Airway epithelial cell (primary cell): ENCODE measurements at places on chromosomes 11 and 22. TPM values are rescaled to one million over a fixed set of nuclear protein-coding genes. Genes with fewer than 3 reads are reported as not detected.

Gene OR52K1
- total RNA-seq, result not detected in 2 replicates

Gene NTM
- total RNA-seq, result 6.2 and 10.8 TPM in 2 replicates

Gene ZNF280B
- 0.88 and 1.3 TPM in 2 replicates for total RNA-seq

Gene NDUFS3
- 92.2 and 107 TPM in 2 replicates for total RNA-seq

Gene LRP4
- total RNA-seq, result 5.5 and 7.5 TPM in 2 replicates

Gene CDC45
- total RNA-seq, result 20.4 and 28.6 TPM in 2 replicates

Gene IRAG1
- total RNA-seq, result 0.09 and 0.49 TPM in 2 replicates

Gene CBLIF
- not detected in 2 replicates for total RNA-seq

Gene TRAPPC4
- total RNA-seq, result 102 and 106 TPM in 2 replicates

Gene TMEM191B
- 1.3 TPM in 1 of 2 replicates, not detected in the other for total RNA-seq

Gene KCNK7
- 2.9 and 5.2 TPM in 2 replicates for total RNA-seq

Gene GDPD4
- not detected in 2 replicates for total RNA-seq

Gene CATSPER1
- total RNA-seq, result 0.42 TPM in 1 of 2 replicates, not detected in the other

Gene FAM180B
- total RNA-seq, result not detected in 2 replicates

Gene KRTAP5-2
- total RNA-seq, result not detected in 2 replicates

Gene MPPED2
- not detected in 2 replicates for total RNA-seq

Gene MOGAT2
- not detected in 2 replicates for total RNA-seq

Gene PAMR1
- total RNA-seq, result 3.8 and 4.5 TPM in 2 replicates

Gene ARCN1
- 84.0 and 111 TPM in 2 replicates for total RNA-seq

Gene NRIP3
- 1.8 and 2.5 TPM in 2 replicates for total RNA-seq

Gene CXCR5
- not detected in 2 replicates for total RNA-seq

Gene AMBRA1
- total RNA-seq, result 21.7 and 22.4 TPM in 2 replicates

Gene KDM4E
- not detected in 2 replicates for total RNA-seq

Gene AQP11
- 0.05 TPM in 1 of 2 replicates, not detected in the other for total RNA-seq

Gene NFAM1
- 0.07 TPM in 1 of 2 replicates, not detected in the other for total RNA-seq

Gene PYGM
- 0.14 and 0.79 TPM in 2 replicates for total RNA-seq

Gene GPHA2
- total RNA-seq, result not detected in 2 replicates
